Inflammatory macrophage treated with lipopolysaccharide for 4 hours (primary cell): ENCODE measurements at places on chromosomes 2 and 18.

DNA sequence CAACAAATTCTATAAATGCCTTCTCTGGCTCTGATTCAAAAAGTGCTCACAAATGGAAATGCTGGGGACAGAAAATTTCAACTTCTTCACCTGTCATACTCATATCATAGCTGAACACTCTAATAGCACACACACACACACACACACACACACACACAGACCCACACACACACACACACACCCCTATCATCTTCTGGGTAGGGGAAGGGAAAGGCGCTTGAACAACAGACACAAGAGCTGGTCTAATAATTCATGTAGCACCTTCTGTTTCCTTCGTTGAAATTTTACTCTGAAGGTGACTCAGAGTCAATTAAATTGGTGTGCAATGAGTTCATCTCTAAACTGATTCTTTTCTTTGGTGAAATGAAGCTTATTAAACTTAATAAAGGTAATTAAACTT lies 32.9 kb downstream of the CD28 start:
- DNase-seq: no peak

DNA sequence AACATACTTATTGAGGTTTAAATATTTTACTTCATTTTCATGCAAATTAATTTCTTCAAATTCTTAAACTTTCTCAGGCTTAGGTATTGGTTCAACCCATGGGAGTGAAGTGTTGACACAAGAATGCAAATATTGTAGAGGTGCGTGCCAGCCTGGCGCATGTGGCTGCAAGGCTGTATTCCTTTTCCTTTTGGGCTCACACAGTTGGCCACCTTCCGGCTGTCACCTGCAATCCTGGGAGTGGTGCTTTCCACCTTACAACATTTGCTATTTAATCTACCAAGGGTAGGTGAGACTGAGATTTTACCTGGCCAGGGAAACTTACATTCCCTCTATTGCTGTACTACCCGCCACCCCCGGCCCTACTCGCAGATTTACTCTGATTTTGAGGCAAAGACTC lies 141.1 kb downstream of the DCC start:
- DNase-seq: no peak

DNA sequence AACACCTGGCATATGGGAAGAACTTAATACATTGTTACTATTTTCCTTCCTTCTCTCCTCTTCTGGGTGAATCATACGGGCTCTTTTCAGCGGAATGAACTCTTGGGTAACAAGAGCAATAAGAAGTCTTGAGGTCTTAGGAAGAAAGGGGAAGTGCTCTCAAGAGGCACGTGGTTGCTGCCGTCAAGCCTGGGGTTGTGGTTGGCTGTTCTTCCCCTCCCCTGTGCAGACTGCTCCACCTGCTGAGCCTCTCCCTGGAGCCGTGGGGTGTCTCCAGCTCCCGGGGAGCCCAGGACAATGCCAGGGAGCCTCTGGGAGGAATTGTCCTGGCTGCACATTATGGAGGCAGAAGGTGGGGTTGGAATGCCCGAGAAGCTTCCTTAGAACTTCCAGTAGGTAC lies 19.4 kb downstream of the TOGARAM2 start:
- peak; percentile 94 for DNase-seq

- DNase-seq: no peak
Measured at GRCh38 chr2:153487448-153487847, 8.9 kb upstream of the RPRM start.

DNA sequence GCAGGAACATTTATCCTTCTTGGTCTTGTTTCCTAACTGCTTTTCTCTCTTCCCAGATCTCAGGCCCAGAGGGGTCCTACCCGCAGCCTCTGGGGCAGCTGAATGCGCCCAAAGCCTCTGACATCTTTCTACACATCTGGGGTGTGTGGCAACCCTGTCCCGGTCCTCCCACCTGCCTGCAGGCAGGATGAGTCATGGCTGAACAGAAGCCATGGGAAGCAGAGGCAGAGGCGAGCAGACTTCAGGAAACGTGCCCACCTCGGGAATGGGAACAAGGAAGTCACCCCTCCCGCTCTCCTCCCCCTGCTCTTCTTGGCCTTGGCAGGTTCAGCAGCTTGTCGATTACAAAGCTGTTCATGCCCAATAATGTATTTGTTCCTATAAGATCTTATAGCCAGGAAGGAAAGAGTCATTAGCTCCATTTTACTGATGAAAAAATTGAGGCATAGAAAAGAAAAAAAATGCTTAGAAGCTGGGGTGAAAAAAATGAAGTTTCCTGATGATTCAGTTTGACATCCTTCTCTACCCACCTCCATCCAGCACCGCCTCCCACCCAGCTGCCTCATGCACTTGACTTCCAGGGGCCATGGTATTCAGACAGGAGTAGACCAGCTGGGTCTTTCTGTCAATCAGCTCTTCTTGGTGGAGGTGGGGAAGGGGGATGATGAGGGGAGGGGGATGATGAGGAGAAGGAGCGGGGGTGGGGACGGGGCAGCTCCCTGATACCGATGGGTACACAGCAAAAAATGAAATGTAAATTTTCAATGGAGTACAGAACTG lies 10.4 kb upstream of the KCNF1 start:
- peak; percentile 47 for DNase-seq

DNA sequence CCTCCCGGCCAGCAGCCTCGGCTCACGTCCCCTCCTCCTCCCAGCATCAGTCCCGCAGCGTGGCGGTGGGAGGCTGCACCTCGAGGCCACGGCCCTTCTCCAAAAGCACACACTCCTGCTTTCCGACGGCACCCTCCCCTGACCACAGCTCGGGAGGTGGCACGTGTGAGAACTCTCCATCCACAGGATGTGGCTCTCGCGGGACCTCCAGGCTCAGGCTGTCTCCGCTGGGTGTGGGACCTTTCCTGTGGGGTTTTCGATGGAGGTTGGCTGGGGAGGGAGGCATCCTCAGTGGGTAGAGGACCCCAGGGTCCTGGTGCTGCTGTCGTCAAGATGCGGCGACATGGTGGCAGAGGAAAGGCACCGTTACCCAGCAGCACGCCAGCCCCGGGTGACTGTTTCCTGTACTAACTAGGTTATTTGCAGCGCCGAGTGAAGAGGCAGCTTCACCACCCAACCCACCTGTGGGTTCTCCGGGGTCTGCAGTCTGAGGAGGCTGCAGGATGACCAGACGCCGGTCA lies 42.8 kb upstream of the KCNG2 start:
- DNase-seq: no peak

DNA sequence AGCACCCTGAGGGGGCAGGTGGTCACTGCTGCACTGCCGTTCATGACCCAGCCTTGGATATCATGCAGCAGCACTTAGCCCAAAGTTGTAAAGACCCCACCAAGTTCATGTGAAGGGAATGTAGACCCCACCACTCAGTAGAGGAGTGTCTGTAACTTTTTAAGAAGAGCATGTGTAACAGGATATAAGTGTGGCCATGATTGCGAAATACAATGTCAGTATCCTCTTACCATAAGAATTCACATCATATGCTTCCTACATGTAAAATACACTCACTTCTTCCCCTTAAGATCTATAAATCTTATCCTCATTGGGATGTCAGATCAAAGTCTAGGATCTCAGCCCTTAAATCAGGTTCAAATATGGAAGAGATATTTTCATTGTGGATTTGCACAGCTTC lies 276.9 kb downstream of the PTPRM start:
- DNase-seq: no peak

DNA sequence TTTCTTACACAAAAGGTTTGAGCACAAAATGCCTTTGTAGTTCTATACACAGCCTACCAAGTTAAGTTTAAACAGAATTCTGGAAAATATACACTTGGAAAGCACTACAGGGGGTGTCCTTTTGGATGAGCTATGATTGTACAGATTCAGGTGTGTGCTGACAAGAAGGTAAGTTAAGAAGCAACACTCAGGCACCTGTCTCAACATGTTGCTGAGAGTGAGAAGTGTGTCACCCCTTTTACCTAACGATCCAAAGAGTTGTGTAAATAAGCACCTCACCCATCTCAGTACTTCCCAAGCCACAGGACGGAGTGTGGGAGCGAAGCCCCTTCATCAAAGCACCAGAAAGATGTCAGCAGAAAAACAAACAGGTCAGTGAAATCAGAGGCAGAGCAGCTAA lies 109.5 kb upstream of the DAPL1 start:
- no peak for DNase-seq

GRCh38 chr2:239625971-239626734 lies 225.3 kb upstream of the HDAC4 start:
- no peak for DNase-seq

- DNase-seq: no peak
Measured at GRCh38 chr2:207477896-207478295, 51.9 kb upstream of the CREB1 start.
